ENCODE measurements at places on chromosomes 2 and 18.

- DNase-seq = no peak
Measured at GRCh38 chr2:208195531-208195930, 5.7 kb upstream of the C2orf80 start.

DNA sequence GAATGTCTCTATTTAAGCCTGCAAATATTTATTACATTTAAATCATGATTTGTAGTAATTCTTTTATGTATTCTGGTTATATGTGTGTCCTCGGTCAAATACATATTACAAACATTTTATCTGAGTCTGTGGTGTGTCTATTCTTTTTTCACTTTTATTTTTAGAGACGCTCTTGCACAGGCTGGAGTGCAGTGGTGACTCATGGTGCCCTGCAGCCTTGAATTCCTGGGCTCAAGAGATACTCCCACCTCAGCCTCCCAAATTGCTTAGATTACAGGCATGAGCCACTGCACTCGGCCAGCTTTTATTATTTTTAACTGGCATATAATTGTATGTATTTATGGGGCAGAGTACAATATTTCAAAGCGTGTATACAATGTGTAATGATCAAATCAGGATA is 47.5 kb downstream of the ARID5A start:
- DNase-seq = no peak

- no peak for DNase-seq
Measured at GRCh38 chr2:162591403-162592083, 247.0 kb downstream of the KCNH7 start.

DNA sequence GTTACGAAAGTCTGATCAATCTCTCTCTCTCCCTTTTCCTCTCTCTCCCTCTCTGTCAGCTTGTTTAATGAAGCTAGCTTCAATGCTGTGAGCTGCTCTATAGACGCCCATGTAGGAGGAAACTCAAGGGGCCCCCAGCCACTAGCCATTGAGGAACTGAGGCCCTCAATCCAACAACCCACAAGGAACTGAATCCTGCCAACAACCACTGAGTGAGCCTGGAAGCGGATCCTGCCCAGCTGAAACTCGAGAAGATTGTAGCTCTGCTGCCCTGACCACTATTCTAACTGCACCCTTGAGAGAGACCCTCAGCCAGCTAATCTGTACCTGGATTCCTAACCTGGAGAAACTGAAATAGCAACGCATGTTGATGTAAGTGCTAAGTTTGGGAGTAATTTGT is 129.2 kb downstream of the BCL11A start:
- DNase-seq = peak; percentile 18

DNA sequence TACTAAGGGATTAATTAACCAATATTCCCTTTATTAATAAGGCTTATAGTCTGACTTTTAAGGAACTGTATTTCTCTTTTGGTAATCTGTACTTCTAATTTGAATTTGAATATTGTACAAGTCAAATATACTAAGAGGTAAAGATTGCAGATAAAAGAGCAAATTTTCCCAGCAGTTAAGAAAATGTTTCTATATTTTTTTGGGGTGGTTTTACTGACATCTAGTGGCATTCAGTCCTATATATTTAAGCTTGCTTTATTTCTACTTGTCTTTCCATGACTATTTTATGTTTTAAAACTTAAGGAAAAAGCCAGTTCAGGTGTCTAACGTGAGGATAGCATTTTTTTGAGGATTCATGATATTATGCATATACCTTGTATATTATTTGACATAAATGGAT is 41.6 kb downstream of the TDRD15 start:
- DNase-seq = no peak

DNA sequence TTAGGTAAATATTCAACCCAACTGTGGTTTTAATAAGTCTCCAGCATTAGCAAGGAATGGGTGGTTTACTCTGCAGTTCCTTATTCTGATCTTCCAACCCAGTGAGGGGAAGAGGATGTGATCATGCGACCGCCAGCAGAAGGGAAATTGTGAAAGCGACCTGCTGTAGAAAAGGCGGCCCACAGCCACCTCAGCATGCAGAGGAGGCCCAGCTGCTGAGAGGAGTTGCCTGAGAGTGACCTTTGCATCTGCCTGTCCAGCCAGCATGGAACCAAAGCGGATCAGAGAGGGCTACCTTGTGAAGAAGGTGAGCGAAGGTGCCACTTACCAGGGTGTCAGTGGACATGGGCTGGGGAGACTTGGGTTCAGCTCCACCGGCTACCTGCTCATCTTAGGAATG is at the start of gene PLEK:
Gene PLEK (plus strand): TSS at position 196 of the 400 bp plus-strand sequence. CDS start 70 bp downstream, at position 266.
- DNase-seq = peak; percentile 60

GRCh38 chr18:70024093-70024492 is 76.4 kb upstream of the CD226 start:
- no peak for DNase-seq

DNA sequence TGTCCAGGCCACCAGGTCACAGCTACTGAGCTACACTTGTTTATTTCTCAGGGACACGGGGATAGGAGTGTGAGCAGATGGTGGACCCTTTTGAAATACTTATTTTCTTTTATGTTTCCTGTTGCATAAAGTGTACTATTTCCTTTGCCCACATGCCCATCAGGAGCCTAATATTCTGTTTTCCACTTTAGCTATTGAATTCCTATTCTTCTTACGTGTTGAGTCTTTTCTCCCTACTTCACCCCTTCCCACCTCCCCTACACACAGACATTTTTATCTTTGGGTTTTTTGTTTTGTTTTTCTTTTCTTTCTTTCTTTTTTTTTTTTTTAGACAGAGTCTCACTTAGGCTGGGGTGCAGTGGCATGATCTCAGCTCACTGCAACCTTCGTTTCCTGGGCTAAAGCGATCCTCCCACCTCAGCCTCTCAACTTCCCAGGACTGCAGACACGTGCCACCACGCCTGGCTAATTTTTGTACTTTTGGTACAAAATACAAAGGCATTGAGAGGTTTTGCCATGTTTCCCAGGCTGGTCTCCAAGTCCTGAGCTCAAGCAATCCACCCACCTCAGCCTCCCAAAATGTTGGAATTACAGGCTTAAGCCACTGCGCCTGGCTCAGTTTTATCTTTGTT is 5.2 kb upstream of the GPR55 start:
- no peak for DNase-seq

DNA sequence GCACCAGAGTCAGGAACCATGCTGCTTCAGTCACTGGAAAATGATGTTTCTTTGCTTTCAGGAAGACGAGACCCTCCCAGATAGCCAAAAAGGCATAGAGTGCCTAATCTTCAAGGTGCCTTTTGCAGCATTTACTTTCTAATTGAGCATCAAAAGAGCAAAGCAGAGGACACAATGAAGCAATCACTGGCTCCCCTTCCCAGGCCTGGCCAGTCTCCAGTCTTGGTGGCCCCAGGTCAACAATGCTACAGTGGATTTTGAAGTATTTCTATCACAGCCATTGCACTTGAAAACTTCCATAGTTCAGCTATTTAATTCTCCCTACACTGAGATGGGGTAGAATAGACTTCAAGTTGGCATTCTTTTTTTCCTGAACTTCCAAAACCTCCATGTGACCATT is 15.4 kb downstream of the ZBTB7C start:
- no peak for DNase-seq

GRCh38 chr2:119673796-119674195 is 5.2 kb upstream of the TMEM177 start:
- DNase-seq = no peak

- DNase-seq = peak; percentile 41
Measured at GRCh38 chr2:42569116-42569711, 782 bp downstream of the MTA3 start.

DNA sequence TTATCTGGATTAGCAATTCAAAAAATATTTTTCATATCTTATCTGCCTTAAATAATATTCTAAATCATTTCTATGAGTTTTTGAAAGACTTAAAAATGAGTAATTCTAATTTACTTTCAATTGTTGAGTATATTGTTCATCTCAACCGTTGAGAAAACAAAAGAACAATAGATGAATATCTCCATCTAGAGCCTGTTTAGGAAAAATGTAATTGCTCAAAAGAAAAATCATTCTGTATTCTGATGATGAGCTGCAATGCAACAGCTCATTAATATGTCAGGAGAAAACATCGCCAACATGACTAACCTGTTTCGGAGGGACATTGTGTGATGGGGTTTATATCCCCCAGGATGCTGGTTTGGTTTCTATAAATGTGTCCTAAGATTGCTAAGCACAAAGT is 417.6 kb downstream of the SUCLG1 start:
- no peak for DNase-seq

DNA sequence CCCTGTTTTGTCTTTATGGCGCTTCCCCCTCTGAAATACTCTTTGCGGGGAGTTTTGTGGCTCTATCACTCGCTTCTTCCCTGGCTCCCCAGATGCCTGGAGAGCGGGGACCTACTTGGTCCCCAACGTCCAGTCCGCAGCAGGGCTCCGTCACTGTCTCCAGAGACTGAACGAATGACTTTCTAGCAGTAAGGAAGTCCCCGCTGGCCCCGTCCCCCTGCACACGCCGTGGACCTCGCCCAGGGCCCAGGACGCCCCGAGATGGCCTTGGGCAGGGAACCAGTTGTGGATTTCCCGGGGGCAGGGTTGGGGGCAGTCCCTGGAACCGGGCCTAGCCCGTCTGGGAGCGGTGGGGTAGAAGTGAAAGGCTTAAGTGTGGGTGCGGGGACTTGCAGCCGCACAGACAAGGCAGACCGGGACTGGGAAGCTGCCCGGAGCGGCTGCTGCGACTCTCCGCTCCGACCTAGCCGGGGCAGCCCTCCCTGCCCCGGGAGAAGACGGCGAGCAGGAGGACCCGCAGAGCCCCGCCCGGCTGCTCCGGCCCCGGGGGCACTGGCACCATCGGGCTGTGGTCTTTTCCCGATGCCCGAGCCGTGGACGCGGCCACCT is 821 bp upstream of the EPHA4 start:
- peak; percentile 33 for DNase-seq

DNA sequence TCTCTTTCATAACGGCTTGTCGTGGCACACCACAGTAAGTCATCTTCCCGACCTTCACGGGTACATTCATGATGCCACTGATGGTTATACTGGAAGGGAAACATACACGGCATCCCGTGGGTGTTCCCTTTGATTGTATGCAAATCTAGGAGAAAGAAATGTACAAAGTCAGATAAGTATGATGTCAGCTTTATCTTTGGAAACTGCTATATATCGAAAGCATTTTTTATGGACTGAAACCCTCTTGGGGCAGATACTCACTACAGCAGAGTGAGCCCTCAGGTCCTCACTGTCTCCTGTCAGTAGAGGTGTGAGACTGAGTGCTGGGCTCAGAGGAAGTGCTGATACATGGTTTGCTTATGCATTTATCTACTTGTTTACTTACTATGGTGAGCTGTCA is 20.4 kb downstream of the PLA2R1 start:
- DNase-seq = no peak

DNA sequence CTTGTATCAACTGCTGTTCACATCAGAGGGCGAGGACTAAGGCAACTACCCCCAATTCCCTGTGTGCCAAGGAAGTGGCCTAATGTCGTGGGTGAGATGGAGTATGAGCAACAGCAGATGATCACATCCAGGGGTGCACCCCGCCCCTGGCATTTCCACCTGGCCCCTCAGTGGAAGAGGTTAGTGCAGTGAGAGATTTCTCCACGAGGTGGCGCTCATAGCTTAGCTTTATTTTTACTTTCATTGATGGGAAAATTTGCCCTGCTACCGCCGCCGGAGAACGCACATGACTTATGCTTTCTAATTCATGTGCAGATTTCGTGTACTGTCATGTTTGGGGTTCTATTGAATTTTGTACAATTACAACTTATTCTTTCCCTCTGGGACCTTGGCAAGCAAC is 470.6 kb upstream of the MEX3C start:
- peak; percentile 52 for DNase-seq

- no peak for DNase-seq
Measured at GRCh38 chr2:143263066-143263625, 133.9 kb downstream of the ARHGAP15 start.

DNA sequence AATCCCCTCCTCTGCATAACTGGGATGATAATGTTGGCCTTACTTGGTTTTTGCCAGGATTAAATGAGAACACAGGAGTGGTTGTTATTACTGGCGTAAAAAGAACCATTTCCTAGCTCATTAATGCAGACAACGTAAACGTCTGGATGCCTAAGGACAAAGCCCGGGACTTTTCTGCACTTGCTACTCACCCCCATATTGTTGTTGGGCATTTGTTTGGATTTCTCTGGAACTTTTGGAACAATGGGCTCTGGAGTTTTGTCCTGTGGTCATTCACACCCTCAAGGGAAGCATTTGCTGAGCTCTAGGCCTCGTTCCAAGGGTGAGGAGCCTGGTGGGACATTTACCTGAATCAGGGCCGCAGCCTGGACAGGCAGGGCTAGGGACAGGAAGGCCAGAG is 76.0 kb downstream of the HS1BP3 start:
- no peak for DNase-seq

DNA sequence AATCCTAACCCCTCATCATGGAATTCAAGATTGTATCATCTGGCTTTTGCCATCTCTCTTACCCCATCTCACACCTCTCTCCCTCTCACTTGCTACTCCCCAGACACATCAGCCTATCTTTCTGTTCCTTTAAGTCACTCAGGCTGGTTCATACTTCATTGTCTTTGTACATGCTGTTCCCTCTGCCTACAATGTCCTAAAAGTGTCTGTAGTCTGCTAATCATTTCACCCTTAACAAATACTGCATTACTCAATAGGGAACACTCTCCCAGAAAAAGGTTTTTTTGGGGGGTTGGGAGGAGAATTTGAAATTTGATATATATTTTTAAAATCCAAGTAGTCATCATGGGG is 146.2 kb upstream of the KLF7 start:
- no peak for DNase-seq

DNA sequence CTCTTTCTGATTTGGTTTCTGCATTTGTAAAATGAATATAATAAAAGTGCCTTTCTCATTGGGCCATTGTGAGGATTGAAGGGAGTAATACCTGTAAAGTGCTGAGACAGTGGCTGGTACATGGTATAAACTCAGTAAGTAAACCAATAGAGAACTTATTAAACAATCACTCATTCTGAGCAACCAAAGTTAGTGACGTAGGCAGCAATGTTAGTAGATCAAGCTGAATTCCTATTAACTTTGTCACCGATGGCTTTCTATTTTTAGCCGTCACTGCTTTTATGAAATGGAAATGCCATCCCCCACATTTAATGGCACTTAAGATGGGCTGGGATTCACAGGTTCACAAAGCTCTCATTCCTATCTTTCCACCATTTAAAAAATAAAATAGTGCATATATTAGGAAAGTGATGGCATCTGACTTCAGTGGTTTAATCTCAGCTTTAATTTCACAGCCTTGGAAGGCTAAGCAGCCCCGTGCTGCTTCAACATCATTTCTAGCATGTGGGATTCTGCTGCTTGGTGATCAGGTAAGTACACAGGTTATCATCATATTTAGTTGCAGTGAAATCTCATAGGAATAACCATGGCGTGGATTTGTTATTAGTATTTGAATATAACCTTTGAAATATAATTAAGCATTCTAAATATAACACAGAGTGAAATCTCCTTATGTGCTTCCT is 17.6 kb upstream of the PPP4R1 start:
- no peak for DNase-seq

DNA sequence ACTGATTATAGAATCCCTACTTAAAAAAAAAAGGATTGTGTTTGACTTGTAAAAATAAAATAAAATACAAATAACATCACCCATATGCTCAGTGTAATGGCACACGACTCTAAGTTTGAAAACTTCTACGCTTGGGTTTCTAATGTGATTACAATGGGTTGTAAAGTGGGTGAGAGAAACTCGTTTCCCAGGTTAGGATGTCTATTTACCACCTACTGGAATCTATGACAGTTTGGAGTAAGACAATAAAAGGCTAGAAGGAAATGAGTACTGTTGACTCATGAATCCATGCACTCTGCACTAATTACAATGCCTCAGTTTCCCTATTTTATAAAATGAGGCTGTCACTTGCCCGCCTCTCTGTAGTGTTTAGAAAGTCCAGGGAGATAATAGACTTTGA is 204.2 kb upstream of the FBXO11 start:
- DNase-seq = no peak

- DNase-seq = no peak
Measured at GRCh38 chr2:129861666-129862288, 117.7 kb upstream of the RAB6C start.
